Fibroblast of skin of right biceps (primary cell): ENCODE measurements at places on chromosomes 4 and X.

DNA sequence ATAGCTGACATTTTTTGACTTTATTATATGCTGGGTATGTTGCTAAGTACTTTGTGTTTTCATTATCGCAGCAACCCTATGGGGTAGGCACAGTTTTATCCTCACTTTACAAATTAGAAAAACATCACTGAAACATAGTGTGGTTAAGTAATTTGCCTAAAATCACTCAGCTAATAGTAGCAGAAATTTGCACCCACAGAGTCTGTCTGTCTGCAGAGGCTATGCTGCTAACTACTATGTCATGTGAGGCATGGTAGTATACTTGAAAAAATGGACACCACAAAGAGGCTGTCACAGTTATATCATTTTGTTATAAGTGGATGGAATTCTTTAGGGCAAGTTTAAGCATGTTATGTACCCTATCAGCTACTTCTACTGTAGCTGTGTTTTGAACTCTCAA, 69.0 kb downstream of the STAG2 start:
- no peak for DNase-seq

DNA sequence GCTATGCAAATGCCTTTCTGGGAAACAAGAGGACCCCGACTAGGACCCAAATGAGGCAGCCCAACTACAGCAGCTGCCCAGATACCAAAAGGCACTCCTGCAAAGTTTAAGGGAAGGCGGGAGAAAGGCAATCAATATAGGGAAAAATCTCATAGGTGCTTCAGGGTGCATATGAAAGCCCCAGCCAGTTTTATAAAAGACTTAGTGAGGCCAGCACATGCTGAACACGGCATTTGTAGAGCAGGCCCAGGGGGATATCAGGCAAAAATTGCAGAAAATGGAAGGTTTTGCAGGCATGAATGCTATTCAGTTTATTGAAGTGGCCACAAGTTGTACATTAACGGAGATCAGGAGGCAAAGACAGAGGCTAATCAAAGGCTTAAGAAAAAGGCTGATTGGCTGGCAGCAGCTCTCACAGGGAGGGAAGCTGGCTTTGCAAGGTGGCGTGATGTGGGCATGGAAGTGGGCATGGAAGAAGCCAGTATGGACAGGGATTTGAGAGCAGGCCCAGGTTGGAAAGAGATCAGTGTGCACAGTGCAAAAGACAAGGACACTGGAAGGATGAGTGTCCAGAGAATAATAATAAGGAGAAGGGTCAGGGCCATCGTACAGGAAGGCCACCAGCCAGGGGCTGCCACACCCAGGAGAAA, 37.7 kb upstream of the UGT2B7 start:
- no peak for DNase-seq

- DNase-seq, result no peak
Measured at GRCh38 chr4:109590905-109591304, 30.9 kb downstream of the MCUB start.

DNA sequence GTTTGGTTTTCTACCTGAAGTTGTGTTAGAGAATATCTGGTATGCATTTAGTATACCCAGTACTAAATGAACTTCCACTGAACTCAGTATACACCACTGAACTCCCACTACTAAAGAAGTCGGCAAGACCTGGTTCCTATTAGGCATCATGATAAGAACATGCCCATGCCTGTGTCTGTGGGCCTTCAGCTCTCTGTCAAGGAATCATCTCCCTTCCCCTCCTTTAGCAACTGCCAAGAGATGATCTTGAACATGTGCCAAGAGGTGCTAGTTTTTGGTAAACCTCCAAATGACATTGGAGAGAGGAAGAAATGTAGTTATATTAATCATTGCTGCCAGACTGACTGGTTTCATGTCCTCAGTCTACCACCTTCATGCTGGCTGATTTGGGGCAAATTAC, 113.2 kb downstream of the ATP10D start:
- DNase-seq, result peak; percentile 34

GRCh38 chr4:31045724-31046318, 325.7 kb downstream of the PCDH7 start:
- no peak for DNase-seq

- no peak for DNase-seq
Measured at GRCh38 chrX:84956304-84956703, 47.4 kb upstream of the APOOL start.

DNA sequence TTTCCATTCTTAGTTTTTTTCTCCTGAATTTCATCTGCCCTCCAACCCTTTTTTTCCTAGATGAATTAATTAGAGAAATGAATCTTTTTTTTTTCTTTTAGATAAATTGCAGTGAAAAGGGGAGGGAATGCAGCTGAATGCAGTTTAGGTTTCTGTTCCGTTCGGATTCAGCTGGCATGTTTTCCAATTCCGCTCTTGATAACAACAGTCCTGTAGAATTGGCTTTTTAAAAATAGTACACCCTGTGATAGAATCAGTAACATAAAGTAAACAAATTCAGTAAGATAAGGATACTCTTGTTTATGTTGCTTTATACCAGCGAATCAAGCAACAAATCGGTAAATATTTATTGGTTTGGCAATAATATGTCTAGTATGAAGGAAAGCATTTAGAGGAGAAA, 103.5 kb downstream of the UNC5C start:
- DNase-seq, result no peak

DNA sequence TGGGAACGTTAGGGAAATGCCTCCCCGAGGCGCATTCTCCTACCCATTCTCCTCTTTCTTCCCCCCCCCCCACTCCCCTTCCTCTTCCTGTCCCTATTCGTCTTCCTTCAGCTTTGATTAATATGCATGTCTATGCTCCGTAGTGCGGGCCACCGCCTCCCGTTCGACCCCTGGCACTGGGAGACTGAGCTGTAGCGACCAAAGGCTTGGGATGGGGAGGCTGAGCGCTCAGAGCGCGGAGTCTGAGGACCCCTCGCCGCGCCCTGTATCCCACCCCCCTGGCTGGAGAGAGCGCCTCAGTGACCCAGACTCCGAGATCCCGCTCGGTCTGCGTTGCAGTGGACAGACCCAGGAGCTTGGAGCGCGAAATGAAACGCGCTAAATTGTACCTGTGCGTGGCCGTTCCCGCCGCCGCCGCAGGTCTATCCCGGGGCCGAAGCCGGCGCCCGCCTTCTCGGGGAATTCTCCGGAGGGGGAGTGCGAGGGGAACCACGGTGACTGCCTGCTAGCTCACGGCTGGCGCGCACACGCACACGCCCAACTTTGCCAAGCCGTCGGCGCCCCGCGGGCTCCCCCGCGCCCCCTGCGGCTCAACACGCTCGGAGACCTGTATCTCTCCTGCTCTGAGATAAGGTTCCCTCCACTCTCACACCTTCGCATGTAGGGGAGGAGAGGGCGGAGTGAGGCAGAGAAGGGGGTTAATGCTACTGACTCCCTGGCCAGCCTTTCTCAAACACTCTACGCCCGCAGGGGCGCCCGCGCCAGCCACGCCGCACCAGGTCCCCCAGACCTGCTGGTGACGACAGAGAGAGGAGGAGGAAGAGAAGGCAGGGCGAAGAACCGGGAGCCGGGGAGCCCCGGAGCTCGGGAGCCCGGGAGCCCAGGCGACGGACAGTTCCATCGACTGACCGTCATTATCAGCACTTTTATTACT, 1.5 kb upstream of the PTCHD1 start:
- no peak for DNase-seq

DNA sequence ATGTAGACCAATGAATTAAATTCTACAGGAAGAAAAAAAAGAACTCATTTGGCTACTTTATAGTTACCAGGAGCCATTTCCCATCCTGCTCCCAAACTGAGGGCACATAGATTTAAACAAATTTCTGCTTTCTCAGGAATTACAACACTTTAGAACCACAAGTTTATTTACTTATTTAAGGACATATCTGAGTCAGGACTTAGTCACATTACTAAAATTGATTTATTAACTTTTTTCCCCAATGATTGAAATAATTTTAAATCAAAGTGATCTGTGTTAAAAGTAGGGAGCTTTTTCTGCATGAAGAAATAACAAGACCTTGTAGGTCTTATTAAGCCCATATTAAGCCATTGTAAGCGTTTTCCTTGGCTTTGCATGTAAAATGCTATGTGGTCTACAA, 291.0 kb upstream of the HAND2 start:
- peak; percentile 56 for DNase-seq

- DNase-seq, result no peak
Measured at GRCh38 chr4:991451-992296, 1.5 kb downstream of the SLC26A1 start.

GRCh38 chr4:56656346-56656643, 24.8 kb downstream of the HOPX start:
- DNase-seq, result no peak

- DNase-seq, result no peak
Measured at GRCh38 chrX:40449956-40450706, 130.6 kb upstream of the ATP6AP2 start.
